Ureter (tissue), 1 donor: ENCODE measurements at places on chromosomes 12 and 14. TPM values are rescaled to one million over a fixed set of nuclear protein-coding genes. Genes with fewer than 3 reads are reported as not detected.

GRCh38 chr12:50806176-50806575, 36.5 kb upstream of the TMPRSS12 start:
- no peak for DNase-seq

Gene MORN3
- 1.8 TPM for total RNA-seq

GRCh38 chr14:34065690-34066391, 115.0 kb upstream of the EGLN3 start:
- DNase-seq = no peak

- DNase-seq = no peak
These were observed 15.5 kb downstream of the MANSC1 start for GRCh38 chr12:12334367-12335040.

Gene IFI27
- total RNA-seq = 62.6 TPM

DNA sequence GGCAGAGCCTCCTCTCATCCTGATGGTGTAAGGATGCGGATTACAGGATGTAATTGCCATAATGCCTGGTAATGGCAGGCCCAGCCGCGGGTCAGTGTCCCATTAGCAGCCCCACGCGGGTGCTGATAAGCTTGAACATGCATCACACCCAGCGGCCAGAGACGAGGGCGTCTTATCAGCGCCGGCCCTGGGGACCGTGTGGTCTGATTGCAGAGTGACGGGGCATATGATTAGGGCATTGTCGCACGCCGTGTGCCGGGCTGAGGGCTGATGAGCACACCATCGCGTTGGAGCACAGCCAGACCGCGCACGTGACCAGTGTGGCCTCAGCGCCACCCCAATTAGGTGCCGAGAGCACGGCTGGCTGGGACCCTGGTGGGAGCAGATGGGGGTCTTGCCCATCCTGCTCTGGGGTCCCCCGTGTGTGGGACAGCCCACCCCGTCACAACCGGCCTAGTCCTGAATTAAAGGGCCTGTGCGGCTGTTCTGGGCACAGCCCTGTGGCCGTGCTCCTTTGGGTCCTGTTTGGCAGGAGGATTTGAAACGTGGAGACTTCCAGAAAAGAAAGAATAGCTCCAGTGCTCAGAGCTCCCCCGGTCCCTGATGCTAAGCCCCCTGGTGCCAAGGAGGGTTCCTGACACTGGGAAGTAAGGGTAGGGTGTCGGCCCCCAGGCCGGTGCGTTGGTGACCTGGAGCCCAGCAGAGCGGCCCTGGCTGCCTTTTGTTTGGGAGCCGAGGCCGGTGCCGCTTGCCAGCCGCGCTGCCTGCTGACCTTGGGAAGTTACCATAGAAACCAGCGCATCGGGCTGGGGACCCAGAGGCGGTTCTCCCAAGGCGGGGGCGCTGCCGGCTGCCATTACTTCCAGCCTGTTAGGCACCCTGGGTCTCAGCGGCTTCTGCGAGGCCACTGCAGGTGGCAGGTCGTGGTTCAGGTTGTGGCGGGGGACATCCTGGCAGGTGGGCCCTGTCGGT, 20.7 kb downstream of the KIF26A start:
- no peak for DNase-seq

DNA sequence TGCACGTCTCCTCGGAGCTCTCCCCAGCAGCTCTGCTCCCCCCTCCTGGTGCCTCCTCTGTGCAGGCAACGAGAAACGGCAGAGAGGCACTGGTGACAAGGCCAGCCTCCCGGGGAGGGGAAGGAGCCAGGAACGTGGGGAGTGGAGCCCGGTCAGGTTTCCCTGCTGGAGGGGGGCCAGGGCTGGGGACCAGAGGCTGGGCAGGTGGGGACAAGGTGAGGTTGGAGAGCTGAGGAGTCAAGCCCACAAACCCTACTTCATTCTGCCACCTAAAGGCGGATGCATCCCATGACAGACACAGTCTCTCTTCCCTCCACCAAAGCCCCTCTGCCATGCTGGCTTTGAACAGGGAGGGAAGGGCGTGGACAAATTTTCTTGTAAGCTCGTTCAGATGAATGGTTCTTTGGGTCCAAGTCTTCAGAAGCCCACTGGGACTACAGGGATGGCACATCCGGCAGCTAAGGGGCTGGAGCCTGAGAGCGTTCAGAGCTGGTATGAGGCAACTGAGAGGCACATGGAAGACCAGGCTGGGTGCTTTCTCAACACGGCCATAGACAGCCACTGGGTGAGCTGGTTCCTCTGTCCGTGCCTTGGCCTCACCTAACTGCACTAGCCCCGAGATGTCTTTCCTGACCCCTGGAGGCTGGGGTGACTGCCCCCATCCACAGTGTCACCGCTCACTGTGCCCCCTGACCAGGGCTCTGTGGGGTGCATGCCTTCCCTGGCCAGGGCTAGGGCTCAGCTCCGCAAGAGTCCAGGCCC, 105.9 kb downstream of the RBM19 start:
- no peak for DNase-seq

DNA sequence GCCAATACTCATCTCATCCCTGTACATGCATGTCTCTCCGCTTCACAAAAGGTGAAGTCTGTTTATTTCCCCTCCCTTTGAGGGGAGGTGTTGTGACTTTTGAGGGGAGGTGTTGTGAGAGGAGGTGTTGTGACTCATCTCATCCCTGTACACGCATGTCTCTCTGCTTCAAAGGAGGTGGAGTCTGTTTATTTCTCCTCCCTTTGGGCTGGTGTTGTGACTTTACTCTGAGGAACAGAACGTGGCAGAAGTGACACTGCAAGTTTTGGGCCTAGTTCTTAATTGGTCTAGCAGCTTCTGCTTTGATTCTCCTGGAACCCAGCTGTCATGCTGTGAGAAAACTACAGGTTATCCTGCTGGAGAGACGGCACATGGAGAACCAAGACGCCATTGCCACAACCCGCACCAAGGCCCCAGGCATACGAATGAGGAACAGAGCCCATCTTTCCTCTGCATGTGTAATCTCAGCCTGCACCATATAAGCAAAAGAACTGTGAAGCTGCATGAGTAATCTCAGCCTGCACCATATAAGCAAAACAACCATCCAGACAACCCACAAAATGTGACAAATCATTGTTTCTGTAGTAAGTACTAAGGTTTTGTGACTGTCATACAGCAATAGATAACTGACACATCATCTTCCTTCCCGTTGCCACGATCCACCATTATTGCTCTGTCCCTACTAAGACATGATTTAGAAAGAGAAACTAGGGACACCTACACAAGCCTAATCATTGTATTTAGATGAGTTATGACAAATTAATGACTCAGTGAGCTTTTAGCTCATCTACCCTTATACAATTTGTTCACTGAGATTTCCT, 30.0 kb downstream of the GALNT4 start:
- DNase-seq = no peak

DNA sequence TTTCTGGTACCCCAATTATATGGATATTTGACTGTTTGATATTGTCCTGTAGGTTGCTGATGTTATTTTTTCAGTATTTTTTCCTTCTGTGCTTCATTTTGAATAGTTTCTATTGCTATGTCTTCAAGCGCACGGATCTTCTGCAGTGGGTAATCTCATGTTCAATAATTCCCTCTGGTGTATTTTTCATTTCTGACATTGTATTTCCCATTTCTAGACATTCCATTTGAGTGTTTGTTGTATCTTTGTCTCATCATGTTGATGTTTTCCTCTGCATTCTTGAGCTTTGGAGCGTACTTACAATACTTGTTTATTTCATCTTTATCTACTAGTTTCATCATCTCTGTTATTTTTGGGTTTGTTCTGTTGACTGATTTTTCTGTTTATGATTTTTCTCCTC, 22.0 kb downstream of the TSPAN9 start:
- DNase-seq = no peak

Gene OR4K17
- total RNA-seq = not detected

Gene DPPA3
- total RNA-seq = not detected

DNA sequence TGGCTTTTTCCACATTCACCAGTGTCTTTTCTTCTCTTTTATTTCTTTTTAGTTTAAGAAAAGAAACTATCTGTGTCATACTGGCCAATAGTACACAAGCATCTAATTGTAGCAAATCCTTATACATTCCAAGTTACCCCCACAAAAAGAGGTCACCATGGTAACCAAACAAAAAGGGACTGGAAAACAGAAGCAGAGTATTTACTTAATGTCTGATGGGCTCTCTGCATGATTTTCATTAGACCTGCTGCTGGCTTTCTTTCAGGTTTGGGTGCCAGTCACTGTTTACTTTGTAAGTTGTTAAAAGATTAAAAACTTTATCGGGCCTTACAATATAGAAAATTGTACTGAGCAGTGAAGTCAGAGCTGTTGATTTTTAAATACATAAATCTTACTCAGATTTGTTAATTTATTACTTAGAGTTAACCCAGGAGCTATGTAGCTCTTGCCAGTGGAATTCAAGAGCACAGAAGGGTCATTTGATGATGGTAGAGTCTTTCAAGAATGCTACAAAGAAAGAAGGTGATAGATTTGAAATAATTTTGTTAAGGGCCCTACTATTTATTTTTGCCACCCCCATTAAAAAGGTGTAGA, 123.9 kb downstream of the BRMS1L start:
- DNase-seq = no peak

DNA sequence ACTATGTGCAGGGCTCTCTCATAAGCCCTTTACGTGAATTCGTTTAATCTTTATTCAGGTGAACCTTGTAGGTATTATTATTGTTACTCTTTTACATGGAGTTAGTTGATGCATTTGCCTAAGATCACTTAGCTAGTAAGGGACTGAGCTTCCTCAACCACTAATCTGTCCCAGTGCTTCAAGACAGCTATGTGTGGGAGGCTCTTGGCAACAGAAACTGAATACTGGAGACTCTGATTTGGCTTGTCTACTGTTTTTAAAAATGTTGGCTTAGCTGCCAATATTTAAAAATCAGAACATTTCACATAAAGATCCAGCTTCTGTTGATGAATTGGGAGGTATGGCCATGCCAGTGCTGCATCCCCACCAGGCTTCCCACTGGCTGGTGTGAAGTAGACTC, 6.8 kb downstream of the KNTC1 start:
- DNase-seq = no peak

GRCh38 chr14:30983858-30984257, 41.6 kb upstream of the AP4S1 start:
- DNase-seq = no peak

Gene TRIM9
- total RNA-seq = 1.7 TPM

Gene A2M
- 688 TPM for total RNA-seq
